CD8-positive, alpha-beta memory T cell (primary cell): ENCODE measurements at places on chromosomes 7 and 10.

- DNase-seq = no peak
These were observed 900 bp downstream of the CDHR1 start for GRCh38 chr10:84195044-84195830.

- DNase-seq = no peak
These were observed 33.2 kb downstream of the KIF20B start for GRCh38 chr10:89734616-89735015.

DNA sequence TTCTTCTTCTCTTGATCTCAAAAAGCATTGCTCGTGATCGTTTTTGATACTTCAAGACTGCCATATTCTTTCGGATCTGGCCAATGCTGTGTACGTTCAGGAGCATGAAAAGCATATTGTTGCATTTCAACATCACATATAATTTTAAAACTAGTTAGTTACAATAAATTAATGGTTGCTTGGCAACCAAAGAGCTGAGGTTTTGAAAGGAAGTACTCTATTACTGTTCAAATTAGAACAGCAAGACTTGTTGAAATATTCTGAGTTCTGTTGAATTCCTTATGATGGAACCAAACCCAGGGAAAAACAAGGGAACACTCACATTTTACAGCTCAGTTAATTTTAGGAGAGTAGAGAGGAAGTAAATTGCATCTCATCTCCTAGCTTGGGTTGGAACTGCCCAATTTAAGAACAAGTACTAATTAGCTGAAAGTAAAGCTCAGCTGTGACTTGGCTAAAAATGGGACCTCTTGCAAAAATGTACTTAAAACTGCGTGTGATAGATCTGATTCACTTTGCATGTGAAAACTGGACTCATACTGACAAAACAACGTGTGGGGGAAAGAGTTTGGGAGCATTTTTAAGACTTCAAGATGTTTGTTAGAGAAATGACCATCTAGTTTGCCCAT, 21.2 kb downstream of the OR9A2 start:
- DNase-seq = no peak

GRCh38 chr7:72258074-72258473, 154.1 kb downstream of the CALN1 start:
- no peak for DNase-seq

DNA sequence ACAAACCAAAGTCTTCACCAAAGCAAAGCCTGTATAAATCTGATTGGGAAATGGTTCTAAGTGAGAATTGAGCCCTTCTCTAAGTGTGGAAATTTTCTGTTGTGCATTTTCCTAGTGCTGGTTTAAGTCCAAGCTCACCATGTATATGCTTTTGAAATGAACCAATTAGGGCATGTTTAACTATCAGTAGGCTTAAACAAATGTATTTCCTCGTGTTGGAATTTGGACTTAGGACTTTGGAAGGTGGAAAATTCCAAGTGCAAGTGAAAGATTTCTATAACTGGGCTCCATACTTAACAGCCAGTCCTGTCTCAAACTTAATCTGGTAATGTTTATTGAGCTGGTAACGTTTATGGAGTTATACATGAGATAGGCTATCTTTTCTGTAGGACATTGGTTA, 28.5 kb downstream of the CCNY start:
- DNase-seq = no peak

DNA sequence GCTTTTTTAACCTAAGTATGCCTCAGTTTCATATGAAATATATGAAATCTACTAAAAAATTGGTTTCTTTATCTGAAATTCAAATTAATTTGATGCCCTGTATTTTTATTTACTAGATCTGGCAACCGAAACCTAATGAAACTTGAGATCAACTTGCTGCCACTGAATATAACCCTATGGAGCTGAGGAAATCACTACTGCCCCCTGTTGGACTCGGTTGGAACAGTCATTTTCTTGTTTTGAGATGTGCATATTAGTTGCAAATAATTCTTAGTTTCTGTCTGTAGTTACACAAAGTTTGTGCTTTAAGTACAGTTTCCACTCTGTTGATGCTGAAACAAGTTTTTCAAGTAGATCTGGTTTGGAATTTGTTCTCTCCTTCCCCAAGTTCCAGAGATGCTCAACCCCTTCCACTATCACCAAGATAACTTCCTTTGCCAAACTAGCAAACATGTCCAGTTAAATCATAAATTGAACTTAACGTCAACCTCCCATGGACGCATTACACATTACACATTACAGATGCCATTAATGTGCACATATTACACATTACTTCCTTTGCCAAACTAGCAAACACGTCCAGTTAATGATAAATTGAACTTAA, 22.2 kb upstream of the EXOC4 start:
- no peak for DNase-seq

- no peak for DNase-seq
These were observed 279.5 kb upstream of the AKR1E2 start for GRCh38 chr10:4546500-4546899.

DNA sequence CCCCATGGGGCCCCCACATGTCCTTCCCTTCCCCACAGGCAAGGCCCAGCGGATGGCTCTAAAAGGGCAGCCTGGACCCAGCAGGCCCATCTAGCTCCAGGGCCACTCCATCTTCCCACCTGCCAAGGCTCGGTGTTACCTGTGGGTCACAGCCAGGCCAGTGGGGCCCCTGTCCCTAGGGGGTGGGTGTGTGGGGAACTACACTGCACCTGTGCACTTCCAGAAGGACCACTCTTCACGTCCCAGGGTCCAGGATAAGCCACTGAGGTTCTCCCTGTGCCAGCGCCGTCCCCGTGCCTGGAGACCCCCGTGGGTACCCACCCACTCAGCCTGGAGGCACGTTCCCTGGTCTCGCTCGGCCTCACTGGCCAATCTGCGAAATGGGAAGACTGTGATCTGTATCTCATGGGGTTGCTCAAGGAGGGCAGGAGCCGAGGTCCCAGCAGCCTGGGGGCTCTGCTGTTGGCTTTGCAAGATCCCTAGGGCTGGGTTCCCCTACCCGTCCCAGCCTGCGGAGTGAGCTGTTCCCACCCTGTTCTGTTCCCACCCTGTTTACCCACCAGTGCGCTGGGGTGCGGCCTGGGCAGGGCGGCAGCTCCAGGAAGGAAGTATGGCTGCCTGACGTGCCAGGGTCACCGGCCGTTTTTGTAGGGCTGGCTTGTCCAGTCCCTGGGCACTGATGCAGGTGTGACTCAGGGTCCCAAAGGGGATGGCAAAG, 4.6 kb downstream of the PWWP2B start:
- DNase-seq = no peak

- DNase-seq = no peak
These were observed 68.4 kb upstream of the ATP6V0A4 start for GRCh38 chr7:138866353-138866752.

- no peak for DNase-seq
These were observed 12.1 kb downstream of the ODAD2 start for GRCh38 chr10:27986821-27987220.

GRCh38 chr7:101377189-101377736, 14.6 kb downstream of the COL26A1 start:
- no peak for DNase-seq

- no peak for DNase-seq
These were observed 502.1 kb downstream of the RPS24 start for GRCh38 chr10:78535716-78536218.

DNA sequence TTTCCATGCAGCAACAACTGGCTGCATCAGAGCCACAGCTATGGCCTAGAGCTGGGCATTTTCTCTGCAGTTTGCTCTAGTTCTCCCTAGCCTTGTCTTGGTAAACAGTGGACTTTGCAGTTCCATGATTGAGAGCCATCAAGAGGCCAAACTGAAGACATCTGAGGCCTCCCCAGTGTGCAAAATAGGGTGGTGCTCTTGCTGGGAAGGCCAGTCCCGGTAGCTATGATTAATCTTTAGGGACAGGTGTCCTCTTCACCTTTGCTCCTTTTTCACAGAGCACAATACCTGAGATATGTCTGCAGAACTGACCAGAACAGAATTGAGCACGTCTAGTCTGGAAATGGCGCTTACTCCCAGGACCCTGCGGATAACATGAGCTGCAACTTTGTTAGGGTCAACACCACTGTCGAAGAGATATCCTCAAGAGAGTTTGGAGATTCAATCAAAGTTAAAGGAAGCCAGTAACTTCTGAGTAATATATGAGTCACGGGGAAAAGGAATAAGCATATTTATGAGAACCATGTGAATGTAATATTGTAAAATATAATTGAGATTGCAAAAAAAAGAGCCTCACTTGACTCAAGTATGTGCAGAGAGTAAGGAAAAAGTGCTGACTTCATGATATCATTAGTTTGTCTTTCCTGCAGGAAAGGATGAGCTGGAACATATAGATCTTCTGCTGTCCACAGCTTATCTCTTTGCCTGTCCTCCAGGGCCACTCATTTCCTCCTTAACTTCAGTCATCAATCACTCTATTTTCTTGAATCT, 76.7 kb downstream of the ANK3 start:
- DNase-seq = no peak

DNA sequence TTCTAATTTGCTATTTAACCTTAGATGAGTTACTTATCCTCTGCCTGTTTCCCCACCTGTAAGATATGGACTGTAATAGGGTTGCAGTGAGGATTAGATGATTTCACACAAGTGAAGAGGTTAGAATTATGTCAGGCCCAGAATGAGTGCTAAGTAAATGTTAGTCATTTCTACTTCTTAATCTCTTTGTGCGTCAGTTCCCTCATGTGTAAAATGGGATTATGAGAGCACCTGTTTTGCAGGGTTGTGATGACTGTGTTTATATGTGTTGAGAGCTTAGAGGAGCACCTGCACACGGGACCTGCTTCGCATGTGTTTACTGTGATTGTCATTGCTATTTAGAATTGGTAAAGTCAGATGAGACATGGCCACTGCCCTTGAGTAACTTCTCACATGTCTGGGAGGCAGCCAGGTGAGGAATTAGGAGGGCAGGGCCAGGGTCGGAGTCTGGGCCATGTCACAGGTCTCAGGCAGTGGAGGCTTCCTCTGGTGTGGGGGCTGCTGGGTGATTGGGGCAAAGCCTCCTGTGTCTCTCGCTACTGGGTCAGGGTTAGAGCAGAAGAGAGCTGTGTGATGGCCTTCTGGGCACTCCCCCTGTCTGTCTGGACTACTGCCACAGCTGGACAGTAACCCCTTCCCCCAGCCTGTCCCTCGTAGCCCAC, 106.7 kb downstream of the WDFY4 start:
- DNase-seq = no peak

- no peak for DNase-seq
These were observed 12.9 kb downstream of the CALML3 start for GRCh38 chr10:5537684-5538083.

- no peak for DNase-seq
These were observed 106.4 kb upstream of the ZNF438 start for GRCh38 chr10:31138026-31138553.

GRCh38 chr7:28976022-28976421, 17.9 kb upstream of the TRIL start:
- DNase-seq = no peak

GRCh38 chr10:103612462-103613365, 119.2 kb downstream of the NEURL1 start:
- DNase-seq = no peak

DNA sequence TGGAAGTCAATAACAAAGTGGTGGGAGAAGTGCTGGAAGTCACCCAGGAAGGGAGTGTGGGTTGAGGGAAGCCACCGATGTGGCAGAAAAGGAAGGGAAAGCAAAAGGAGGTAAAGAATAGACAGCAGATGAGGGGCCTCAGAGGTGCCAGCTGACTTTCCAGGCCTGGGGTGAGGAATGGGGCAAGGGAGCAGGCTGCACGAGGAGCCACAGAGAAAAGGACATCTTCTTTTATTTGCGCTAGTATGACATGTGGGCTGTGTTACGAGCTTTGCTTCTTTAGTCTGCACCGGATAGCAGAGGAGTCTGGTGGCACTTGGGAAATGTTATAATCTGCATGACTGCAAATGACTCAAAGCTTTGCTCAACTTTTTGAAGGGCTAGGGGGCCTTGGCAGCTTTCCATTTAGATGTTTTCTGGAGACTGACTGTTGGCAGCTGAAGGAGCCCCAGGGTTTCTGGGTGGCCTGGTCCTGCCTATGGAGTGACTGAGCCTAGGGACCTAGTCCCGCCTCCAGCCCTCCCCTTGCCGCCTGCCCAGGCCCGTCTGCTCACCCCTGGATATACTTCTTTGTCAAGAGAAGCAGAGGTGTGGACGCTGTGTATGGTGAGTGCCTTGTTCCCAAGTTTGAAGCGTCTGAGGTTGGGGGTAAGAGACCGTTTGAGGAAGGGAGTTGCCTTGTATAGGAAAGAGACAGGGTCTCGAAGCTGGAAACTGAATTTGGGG, 5.1 kb downstream of the PRXL2A start:
- no peak for DNase-seq

GRCh38 chr10:63265222-63265617, 132.1 kb downstream of the NRBF2 start:
- peak; percentile 22 for DNase-seq
